ENCODE measurements at places on chromosomes 13 and 19. TPM values are rescaled to one million over a fixed set of nuclear protein-coding genes. Genes with fewer than 3 reads are reported as not detected.

DNA sequence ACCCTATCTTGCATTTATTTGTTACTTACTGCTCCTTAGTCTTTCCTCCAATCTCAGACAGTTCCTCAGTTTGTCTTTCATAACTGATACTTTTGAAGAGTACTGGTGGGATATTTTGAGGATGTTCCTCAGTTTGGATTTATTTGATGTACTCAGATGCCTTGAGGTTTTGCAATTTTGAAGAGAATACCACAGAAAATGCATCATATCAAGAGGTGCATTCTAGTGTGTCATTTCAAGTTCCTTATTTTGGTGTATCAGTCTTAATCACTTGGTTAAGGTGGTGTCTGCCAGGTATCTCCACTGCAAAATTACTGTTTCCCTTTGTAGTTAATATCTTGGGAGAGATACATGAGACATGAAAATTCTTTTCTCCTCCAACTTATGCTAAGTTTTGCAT is 75.1 kb downstream of the URI1 start:
- no peak for DNase-seq

- DNase-seq, result peak; percentile 98
Observed at GRCh38 chr13:100674872-100675660, 471 bp upstream of the TMTC4 start.

GRCh38 chr19:7083076-7083956 is 13.8 kb downstream of the ZNF557 start:
- DNase-seq, result peak; percentile 37

DNA sequence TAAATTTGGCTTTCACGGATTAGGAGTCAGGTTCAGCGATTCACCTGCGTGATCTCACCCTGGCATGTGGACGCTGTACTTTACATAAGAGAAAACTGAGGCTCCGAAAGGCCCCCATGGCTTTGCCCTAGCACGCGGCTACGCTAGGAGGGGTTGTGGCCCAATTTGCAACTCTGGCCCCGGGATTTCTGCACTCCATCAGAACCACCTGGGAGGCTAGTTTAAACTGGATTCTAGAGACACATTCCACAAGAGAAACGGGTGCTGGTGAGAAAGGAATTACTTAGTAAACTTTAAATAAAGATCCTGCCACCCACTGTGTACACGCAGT is 6.2 kb downstream of the BCL3 start:
- no peak for DNase-seq

- peak; percentile 79 for DNase-seq
Observed at GRCh38 chr19:57269515-57270250, 10.6 kb upstream of the ZNF460 start.

DNA sequence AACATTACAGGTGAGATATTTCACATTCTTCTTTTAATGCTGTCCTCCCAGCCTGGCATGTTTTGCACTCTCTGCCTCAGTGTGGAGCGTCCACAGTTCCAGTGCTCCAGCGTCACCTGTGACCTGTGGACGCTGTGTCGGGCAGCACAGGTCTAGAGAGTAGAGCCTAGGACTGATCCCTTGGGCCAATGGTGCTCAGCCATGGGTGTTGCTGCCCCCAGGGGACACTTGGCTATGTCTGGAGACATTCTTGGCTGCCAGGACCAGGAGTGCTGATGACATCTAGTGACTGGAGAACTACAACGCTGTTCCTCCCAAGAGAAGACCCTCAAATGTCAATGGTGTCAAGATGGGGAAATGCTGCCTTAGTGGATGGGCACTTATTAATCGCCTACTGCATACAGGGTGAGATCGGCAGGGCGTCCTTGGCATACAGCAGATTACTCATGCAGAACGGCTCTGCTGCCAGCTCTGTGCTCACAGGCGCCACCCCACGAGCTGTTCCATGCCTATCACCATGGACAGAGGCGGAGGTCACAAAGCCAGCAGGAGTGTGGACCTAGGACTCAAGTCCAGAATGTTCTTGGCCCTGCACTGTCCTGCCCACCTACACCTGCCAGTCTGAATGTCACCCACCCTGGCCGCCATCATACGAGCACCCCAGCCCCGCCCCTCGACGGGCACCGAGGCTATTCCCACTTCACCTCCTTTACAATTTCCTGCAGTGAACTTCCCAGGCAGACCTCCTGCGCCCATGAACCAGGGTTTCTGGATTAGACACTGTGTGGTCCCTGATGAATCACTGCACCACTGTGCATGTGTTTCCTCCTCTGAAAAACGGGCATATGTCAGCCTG is 13.9 kb upstream of the MADCAM1 start:
- DNase-seq, result no peak

GRCh38 chr13:76461999-76462398 is 424.2 kb downstream of the KCTD12 start:
- peak; percentile 28 for DNase-seq

DNA sequence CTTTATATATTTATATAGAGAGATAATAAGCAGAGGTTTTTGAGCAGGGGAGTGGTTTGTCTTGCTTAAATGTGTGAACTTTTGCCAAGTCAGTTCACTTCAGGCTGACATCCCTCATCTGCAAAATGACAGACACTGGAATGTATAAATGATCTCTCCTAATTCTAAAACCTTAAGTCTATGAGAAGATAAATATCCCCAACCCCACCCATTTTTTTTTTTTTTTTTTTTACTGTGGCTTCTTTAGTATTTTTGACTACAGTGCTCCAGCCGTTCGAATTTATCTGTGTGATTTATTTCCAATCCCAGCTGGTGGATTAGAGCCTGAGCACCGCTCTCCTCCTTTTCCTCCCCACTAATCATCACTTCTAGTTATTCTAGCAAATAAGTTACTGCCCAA is 234.8 kb downstream of the DACH1 start:
- peak; percentile 80 for DNase-seq

DNA sequence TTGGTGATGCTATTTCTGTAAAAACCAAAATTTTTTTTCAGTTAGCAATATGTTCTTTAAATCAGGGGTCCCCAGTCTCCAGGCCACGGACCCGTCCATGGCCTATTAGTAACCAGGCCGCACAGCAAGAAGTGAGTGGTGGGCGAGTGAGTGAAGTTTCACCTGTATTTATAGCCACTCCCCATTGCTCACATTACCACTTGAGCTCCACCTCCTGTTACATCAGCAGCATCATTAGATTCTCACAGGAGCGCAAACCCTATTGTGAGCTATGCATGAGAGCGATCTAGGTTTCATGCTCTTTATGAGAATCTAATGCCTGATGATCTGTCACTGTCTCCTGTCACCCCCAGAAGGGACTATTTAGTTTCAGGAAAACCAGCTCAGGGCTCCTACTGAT is 58.9 kb upstream of the SLC7A1 start:
- no peak for DNase-seq

DNA sequence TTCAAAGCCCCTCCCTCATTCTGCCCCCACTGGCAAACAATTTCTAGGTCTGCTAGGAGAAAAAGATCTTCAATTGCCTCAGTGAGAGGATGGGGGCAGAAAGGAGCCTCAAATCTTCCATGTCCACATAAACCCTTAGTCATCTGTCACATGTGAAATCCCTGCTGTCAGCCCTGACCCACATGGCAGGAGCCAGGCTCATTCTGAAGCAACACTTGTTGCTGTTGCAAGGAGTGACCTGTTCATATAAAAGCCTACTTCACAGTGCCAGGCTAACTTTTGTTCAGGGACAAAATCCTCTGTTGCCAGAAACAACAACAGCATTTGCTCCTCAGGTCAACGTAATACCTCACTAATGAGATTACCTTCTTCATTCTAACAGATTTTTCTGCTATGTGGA is 70.5 kb downstream of the IRS2 start:
- peak; percentile 65 for DNase-seq

DNA sequence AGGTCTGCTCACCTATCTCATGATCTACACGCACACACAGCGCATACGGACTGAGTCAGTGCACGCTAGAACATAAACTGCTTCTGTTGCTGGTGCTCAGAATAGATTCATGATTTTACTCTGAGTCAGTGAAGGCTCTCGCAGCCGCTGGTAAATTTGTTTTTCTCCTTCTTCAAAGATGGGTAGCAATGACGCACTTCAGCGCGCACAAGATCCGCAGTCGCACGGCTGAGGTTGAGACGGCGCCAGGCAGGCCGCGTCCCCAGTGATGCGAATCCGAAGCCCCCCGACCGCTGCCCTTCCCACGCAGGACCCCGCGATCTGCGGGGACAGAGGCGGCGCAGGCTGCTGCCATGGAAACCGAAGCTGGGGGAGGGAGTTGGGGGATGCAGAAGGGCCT is 103.7 kb upstream of the USP29 start:
- DNase-seq, result no peak

GRCh38 chr13:99037756-99038155 is 59.9 kb upstream of the DOCK9 start:
- DNase-seq, result no peak

DNA sequence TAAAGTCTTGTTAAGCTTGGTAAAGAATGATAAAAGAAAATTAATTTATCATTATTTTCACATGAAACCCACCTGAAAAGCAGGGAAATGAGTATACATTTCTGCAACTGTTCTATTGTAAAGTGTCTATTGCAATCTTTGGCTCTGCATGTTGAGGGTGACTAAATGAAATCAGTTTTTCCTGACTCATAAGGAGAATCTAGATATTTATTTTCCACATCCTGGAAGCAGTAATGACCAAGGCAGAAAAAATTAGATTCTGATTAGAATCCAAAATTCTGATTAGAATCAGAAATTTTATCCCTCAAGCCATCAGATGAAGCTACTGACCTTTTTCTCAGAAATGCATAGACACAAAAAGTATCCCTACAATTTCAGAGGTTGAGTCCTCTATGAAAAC is 178.4 kb downstream of the MYO16 start:
- no peak for DNase-seq

DNA sequence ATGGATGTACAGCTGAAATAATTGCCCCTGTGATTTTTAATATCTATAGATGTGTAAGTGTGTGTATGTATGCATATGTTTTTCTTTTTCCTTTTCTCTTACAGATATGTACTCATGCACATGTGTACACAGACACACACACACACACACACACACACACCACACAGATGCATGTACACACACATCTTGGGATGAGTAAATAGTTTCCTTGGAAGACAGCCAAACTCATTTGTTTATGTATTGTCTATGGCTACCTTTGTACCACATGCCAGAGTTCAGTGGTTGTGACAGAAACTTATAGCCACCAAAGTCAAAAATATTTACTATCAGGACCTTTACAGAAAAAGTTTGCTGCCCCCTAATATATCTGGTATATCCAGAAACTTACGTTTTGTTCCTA is 192.6 kb downstream of the MAB21L1 start:
- DNase-seq, result no peak

DNA sequence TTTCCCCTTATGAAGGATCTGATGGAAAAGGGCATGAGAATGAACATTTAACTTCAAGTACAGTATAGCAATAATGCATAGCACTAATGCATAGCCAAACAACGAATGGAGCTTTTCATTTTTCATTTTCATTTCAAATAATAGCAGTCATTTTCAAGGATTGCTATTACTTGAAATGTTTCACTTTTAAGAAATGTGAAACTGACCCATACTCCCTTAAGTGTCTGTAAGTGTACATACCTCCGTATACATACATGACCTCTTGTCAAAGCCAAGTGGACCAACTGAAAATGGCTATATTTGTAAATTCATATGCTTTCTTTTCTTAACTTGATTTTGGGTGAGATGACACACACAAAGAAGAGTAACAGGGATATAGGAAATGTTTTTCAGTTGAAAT is 3.8 kb downstream of the RAP2A start:
- DNase-seq, result no peak

DNA sequence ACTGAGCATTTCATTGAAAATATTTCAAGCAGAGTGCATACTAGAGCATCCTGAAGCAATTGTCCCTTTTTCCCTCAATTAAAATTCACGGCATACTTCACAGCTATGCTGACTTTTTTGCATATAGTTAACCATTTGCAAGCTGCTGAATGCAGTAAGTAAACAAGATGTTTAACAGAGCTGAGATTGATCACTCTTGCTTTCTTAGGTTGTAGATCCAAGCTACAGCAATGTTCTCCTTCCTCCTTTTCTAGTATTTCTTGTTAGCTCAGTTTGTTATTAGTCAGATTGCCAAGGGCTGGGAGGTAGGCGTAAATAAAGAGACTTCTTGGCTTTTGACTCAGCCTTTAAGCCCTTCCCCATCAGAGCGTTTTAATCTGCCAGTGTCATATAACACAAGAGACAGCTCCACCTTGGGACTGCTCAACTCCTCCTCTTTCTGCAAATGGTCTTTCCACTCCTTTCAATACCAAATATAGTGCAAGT is at the start of gene SLITRK6:
Gene SLITRK6 (minus strand): TSS at position 323 of the 486 bp plus-strand sequence. CDS start 2,911 bp downstream, outside the sequence.
- DNase-seq, result no peak

DNA sequence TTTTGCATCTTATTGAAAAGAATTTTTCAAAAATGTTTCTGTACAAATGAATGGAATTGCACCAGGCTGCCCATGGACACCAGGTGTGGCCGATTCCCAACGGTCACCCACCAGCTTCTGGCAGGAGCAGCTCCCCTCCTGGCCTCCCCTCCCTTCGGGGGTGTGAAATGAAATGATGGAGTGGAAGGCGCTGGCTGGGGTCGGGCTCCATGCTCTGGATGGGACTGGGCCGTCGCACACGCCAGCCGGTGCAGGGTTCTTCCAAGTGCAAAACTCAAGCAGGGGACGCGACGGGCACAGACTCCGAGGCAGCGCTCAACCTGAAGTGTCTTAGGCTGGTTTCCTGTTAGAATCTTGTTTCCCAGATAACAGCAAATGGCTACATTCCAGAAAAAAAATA is 21.9 kb downstream of the C19orf44 start:
- DNase-seq, result no peak

GRCh38 chr13:98275681-98276171 is 98.7 kb upstream of the RNF113B start:
- peak; percentile 72 for DNase-seq

SPRY2 gene
- 15.8 TPM for total RNA-seq

SCN1B gene
- 3.2 TPM for total RNA-seq

LRRC8E gene
- total RNA-seq, result 7.4 TPM

KCNRG gene
- total RNA-seq, result 2.6 TPM

CACNG7 gene
- total RNA-seq, result 0.43 TPM

CAB39L gene
- total RNA-seq, result 10.3 TPM

TUBA3C gene
- not detected for total RNA-seq

PDX1 gene
- total RNA-seq, result not detected

CYP4F2 gene
- total RNA-seq, result not detected

RGL3 gene
- total RNA-seq, result 1.3 TPM

HSPBP1 gene
- total RNA-seq, result 31.9 TPM
